Breast epithelium (tissue), 4 donors: ENCODE measurements at places on chromosomes 2 and 18. TPM values are rescaled to one million over a fixed set of nuclear protein-coding genes. Genes with fewer than 3 reads are reported as not detected.

Gene UGT1A4
- not detected for total RNA-seq

Gene SULT1C2
- total RNA-seq, result 1.9 TPM

Gene SEPTIN2
- total RNA-seq, result 321 TPM

Gene HAAO
- total RNA-seq, result 6.2 TPM

- H3K27ac ChIP-seq, result no peak overlapping the region
- no peaks in the 10 kb centered on the region for H3K36me3 ChIP-seq
- DNase-seq, result no peak
- H3K4me3 ChIP-seq, result no peak overlapping the region
- H3K4me1 ChIP-seq, result no peaks in the 10 kb centered on the region
Measured at GRCh38 chr2:105627534-105627933, 117.2 kb upstream of the NCK2 start.

DNA sequence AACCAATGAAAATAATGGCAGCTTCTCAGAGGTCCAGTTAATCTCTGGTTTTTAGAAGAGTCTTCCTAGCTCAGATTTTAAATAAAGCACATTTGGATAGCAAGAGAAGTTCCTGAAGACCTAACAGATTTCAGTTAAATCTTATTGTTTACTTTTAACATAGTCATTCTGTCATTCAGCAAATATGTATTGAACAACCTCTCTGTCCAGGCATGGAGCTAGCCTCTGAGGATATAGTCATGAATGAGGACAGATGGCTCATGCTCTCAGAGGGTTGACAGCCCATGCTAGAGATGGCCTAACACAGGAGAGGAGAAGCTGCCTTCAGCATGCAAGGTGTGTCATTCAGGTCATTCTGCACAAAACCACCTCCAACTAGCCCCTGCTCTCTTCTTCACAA, 6.2 kb downstream of the CCBE1 start:
- peaks cover 10% of the 10 kb centered on the region for H3K27me3 ChIP-seq
- no peak for DNase-seq
- H3K4me1 ChIP-seq, result peaks cover 2% of the 10 kb centered on the region
- no peak overlapping the region for H3K27ac ChIP-seq
- no peaks in the 10 kb centered on the region for H3K36me3 ChIP-seq
- no peak overlapping the region for H3K4me3 ChIP-seq

- H3K36me3 ChIP-seq, result peaks cover 2% of the 10 kb centered on the region
- no peak overlapping the region for H3K27ac ChIP-seq
- no peak overlapping the region for H3K4me3 ChIP-seq
- DNase-seq, result no peak
- no peaks in the 10 kb centered on the region for H3K27me3 ChIP-seq
Measured at GRCh38 chr2:51065276-51065675, 33.3 kb upstream of the NRXN1 start.

DNA sequence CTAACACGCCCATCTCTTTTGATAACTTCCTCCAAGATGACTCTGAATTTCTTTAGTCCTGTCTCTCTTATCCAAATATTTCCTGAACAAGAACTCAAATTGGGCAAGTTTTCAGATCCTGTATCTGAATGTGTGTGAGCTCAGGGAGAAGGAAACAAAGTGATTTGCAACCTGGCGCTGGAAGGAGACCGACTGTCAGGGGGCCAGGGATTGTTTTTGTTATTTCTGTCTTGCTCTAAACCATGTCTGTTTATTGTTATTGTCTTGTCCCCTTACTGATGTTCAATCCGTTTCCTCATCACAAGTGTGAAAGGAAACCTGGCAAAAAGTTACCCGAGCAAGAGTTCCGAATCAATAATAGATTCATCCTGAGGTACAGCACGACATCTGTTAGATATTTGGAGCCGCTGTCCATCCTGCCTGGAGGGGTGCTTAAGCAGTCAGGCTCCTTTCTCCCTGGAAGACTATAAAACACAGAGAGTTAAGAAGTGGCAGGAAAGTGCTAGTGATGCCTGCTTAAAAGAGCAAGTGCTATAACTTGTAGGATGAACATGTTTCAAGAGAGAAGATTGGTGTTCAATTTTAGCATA, 132.5 kb upstream of the OSR1 start:
- no peak for DNase-seq
- no peaks in the 10 kb centered on the region for H3K4me1 ChIP-seq
- H3K27ac ChIP-seq, result no peak overlapping the region
- no peaks in the 10 kb centered on the region for H3K27me3 ChIP-seq

GRCh38 chr2:190599546-190600220, 49.2 kb upstream of the NAB1 start:
- H3K4me3 ChIP-seq, result no peak overlapping the region
- no peaks in the 10 kb centered on the region for H3K27me3 ChIP-seq
- H3K27ac ChIP-seq, result no peak overlapping the region
- no peaks in the 10 kb centered on the region for H3K4me1 ChIP-seq

DNA sequence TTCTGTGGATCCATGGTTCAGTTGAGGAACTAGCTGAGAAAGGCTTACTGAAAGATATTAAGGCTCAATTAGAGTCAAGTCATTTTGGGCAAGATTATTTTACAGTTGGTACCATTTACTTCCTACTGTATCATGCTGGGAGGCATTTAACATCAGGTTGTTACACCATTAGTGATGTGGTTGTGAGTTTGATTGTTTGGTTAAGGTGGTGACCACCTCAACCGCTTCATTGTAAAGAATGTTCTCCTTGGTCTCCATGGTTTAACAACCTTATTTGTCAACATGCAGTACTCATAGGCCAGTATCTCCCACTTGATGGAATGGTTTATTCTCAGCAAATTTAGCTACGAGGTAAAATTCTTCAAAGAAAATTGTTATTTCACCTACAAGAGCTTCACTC, 34.1 kb downstream of the HRH4 start:
- no peak for DNase-seq
- H3K36me3 ChIP-seq, result no peaks in the 10 kb centered on the region
- H3K27me3 ChIP-seq, result no peaks in the 10 kb centered on the region
- no peak overlapping the region for H3K27ac ChIP-seq
- H3K4me3 ChIP-seq, result no peak overlapping the region

- H3K27me3 ChIP-seq, result no peaks in the 10 kb centered on the region
- no peak overlapping the region for H3K4me3 ChIP-seq
- peak overlapping the region; percentile 92 for H3K27ac ChIP-seq
- H3K4me1 ChIP-seq, result peaks cover 2% of the 10 kb centered on the region
- H3K36me3 ChIP-seq, result no peaks in the 10 kb centered on the region
- DNase-seq, result no peak
Measured at GRCh38 chr2:28687640-28688385, 63.8 kb upstream of the PPP1CB start.
